ENCODE measurements at places on chromosomes 1 and 21.

DNA sequence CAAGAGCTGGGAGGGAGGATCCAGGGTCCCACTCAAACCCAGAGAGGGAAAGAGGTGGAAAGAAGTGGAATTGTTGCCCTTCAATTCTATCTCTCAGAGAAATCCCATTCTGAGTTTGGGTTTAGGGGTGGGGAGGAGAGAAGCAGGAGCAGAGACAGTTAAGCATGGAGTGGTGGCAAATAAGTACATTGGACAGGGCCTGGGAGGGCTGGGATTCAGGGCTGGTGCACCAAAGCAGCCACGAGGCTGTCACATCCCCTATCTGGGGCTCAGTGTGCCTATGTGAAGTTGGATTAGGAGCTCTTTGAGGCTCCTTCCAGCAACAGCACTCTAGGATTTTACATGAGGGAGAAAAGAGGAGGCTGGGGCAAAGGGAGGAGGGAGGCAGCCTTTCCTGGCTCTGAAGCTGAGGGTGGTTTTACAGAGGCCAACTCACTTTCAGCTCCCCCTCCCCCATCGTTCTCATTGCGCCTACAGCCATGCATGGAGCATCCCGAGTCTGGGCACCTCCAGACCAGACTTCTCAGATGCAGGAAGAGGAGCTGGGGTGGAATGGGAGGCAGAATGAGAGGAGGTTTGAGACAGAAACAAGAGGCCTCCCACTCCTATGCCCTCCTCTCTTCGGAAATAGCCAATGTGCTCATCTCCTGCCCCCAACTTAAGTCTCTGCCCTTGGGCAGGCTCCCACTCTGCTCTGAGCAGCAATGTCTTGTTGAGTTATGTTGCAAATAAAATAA lies 3.0 kb upstream of the SYT6 start:
- peak; percentile 12 for DNase-seq

DNA sequence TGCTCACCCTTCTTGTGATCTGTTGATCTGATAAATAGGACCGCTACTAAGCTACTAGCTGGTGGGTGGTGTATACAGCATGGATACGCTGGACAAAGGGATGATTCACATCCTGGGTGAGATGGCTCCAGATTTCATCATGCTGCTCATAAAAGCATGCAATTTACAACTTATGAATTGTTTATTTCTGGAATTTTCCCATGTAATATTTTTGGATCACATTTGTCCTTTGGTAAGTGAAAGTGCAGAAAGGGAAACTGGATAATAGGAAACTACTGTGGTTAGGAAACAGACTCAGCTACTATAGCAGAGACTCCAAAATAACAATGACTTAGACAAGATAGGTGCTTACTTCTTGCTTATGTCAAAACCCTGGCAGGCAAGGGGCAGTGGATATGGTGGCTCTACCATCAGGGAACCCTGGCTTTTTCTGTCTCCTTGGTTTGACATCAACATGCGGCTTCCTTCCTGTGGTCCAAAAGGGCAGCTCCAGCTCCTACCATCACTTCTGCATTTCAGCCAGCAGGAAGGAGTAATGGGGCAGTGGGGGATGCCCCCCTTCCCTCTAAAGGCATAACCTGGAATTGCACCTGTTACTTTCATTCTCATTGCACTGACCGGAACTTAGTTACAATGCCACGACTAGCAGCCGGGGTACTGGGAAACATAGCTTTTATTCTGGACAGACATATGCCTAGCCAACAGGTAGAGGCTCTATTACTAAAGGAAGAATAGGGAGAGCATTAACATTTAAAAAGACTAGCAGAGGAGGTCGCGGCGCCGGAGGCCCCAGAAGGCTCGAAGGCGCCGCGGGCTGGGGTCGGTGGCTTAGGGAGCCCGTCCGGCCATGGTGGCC lies 13.8 kb upstream of the AK2 start:
- DNase-seq = no peak

- peak; percentile 25 for DNase-seq
Measured at GRCh38 chr21:8990326-8991087, 1530.9 kb upstream of the TPTE start.

- DNase-seq = no peak
Measured at GRCh38 chr1:156153362-156153761, at the start of gene SEMA4A. Gene SEMA4A (plus strand): TSS chr1:156153585. CDS start chr1:156154579, 994 bp downstream.

DNA sequence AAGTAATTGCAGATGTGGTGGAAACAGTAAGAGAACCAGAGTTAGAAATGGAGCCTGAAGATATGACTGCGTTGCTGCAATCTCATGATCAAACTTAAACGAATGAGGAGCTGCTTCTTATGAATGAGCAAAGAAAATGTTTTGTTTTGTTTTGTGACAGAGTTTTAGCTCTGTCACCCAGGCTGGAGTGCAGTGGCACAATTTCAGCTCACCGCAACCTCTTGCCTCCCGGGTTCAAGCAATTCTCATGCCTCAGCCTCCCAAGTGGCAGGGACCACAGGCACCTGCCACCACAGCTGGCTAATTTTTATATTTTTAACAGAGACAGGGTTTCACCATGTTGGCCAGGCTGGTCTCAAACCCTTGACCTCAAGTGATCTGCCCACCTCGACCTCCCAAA lies 53.3 kb upstream of the NFASC start:
- DNase-seq = no peak

GRCh38 chr21:37767984-37768383 lies 148.3 kb downstream of the KCNJ6 start:
- no peak for DNase-seq

- DNase-seq = no peak
Measured at GRCh38 chr21:31072533-31072932, 34.3 kb upstream of the KRTAP19-8 start.

DNA sequence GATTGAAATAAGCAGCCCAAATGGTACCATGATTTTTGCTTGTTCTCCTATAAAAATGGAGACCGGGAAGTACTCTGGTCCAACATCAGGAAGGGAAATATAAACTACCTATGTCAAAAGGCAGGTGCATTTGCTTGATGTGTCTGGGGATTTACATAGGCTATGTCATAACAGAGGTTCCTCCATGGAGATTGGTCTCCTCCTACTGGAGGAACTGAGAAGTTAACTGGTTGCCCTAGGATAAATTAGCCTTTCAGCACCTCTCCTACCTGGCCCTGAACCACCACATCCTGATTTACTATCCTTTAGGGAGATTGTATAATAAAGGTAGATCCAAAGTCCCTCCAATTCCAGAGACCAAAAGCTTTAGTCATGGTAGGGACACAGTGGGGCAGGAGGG lies 1109.3 kb upstream of the B3GALT2 start:
- peak; percentile 67 for DNase-seq

DNA sequence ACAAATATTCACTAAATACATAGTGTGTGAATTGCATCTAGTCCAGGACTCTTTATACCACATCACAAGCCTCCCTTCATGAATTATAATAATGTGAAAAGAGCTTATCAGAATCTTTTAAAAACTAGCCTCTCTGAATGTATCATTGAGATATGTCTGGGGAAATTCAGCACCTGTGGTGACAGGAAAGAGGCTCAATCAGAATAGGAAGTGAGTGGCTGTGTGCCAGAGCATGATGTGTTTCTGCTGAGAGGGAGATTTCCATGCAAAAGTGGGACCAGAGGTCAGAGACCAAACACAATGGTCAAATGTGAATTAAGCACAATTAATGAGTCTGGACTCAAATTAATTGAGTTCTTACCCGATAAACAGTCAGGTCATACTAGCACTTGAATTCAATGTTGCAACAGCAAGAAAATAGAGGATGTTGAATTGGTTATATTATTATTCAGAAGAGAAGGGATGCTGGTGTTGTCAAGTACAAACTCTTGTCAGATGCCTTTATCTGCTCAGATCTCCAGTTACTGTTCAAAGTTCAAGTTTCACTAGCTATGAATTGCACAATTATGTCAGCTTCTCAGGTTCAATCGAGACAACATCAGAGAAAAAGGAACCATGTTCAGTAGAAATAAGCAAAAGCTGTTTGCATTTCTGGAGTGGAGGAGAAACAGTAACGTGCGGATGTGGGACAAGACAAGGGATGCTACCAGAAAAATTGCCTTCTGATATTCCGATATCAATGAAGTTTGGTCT lies 226.2 kb downstream of the ZNF326 start:
- DNase-seq = peak; percentile 13

GRCh38 chr1:241356519-241357365 lies at the start of gene RGS7:
Gene RGS7 (minus strand): TSS chr1:241357205.
- DNase-seq = peak; percentile 2

- DNase-seq = no peak
Measured at GRCh38 chr1:240802271-240802670, 190.3 kb upstream of the GREM2 start.

DNA sequence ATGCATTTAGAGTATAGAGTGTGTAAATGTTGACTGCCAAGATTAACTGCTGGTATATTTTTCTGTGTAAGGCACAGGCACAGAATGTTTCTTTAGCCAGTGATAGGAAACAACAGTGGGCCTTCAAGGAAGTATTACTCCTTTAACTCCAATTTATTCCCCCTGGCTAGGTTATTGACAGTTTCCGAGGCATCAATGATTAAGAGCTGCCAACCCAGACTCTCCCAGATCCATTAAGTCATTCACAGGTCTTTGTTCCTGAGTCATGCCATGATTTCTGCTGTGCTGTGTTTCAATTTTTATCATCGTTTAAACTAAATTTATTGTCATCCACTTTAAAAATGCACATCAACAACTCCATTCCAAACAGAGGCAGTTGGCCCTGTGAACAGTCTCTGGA lies 9.2 kb downstream of the ZNF648 start:
- DNase-seq = no peak

GRCh38 chr1:152162792-152163463 lies 3.9 kb upstream of the RPTN start:
- DNase-seq = no peak

GRCh38 chr1:170664828-170665612 lies 1.1 kb downstream of the PRRX1 start:
- no peak for DNase-seq

Data from hematopoietic multipotent progenitor cell treated with erythropoietin and hydrocortisone succinate and interleukin-3 and kit ligand, for 6 days (in vitro differentiated cells).